ENCODE measurements at places on chromosomes 12 and 14. TPM values are rescaled to one million over a fixed set of nuclear protein-coding genes. Genes with fewer than 3 reads are reported as not detected.

PRICKLE1 gene
- 21.4 TPM for total RNA-seq

NANOG gene
- total RNA-seq = not detected

WNT5B gene
- total RNA-seq = 0.27 TPM

LRP1-AS gene
- not detected for total RNA-seq
